ENCODE measurements at places on chromosomes 4 and X.

- DNase-seq: no peak
These were observed 221.8 kb downstream of the DACH2 start for GRCh38 chrX:86369847-86370630.

DNA sequence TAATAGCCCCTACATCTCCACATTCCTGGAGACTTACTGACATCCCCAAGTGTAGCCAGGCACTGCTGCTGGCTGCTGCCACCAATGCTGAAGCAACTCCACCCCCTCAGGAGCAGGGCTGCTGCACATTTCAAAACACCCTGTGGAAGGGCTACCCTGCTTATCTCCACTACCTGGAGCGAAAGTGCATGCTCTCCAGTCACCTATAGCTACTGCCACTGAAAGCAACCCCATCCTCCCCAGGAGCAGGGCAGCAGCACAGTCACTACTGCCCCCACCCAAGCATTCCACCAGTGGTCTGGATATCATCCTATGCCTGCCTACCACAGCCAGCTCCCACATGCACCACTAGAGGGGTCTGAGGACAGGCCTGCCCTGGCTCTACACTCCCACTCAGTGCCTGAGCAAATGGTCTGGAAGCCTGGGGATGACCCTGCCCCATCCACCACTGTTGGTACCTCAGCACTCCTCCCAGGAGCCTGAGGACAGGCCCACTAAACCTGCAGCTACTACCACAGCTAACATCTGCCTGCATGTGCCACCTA lies 55.3 kb downstream of the MANBA start:
- DNase-seq: no peak

- no peak for DNase-seq
These were observed 27.5 kb upstream of the ESX1 start for GRCh38 chrX:104282166-104282725.

DNA sequence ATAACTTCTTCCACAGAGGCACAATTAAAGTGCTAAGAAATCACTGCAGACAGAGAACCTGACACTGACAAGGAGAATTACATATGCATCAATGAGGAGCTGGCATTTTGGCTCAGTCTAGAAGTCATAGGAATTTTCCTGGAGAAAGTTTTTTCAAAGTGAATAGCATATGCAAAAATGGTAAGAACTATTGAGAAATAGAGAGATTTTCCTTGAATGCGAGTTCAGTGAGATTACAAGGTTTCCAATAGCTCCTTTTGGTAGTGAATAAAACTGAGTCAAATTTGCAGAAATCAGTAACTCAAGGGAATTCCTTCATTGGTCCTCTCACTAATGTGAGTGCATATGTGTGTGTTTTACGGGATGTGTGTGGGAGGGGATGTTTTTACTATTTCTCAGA lies 557.5 kb downstream of the PPARGC1A start:
- DNase-seq: no peak

- DNase-seq: no peak
These were observed 166.1 kb upstream of the RPL34 start for GRCh38 chr4:108454227-108454626.

DNA sequence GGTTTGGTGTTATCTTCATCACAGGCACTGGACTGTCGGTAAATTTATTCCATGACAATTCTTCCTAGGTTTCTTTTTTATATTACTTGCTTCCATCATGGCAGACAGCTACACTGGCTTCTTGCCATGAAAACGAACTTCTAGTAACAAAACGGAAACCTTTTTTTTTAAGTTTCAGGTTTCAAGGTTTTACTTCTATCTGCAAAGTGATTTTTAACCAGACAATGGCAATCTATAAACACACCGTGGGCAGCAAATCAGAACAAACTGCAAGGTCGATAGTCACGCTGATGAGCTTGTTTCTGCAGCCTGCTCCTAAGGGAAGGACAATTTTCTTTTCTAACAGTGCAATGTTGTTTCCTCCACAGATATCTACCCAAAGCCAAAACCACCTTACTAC lies 29.9 kb downstream of the XG start:
- no peak for DNase-seq

- DNase-seq: no peak
These were observed 148.1 kb upstream of the SH3RF1 start for GRCh38 chr4:169418846-169419245.

DNA sequence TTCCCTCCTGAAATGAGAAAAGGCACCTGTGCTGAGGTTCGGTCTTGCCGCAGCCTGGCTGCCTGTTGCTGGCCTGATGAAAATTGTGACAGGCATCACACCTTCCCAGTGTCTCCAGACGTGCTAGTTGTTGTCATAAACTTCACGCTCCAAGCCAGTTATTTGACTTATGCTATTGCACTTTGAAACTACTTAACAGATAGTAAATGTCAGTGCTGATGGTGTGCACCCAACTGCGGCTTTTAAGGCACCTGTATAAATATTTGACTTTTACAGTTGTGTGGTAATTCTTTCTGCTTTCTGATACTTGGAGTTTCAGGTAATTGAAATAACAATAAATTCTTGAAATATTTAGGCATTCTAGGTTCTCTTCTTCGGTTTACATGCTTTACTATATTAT lies 1.8 kb downstream of the WWC2 start:
- no peak for DNase-seq

DNA sequence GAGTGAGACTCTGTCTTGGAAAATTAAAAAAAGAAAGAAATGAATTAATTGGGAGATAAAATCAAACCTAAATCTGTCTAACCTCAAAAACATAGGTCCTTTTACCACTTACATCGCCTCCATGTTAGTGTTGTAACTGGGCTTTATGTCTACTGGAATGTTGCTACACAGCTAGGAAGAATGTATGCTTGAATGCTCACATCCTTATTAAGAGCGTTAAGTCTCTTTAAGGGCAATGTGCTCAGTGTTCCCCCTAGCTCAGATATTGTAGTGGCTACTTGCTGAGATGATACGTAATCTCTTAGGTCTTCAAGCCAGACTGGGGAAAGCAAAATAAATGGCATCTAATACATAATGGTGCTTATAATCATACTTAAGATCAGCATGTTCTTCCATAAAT lies 1072.8 kb downstream of the PDHA2 start:
- DNase-seq: no peak

- no peak for DNase-seq
These were observed 1614.4 kb downstream of the PCDH19 start for GRCh38 chrX:98795636-98796035.

GRCh38 chr4:181550381-181550780 lies 692.8 kb upstream of the TENM3 start:
- no peak for DNase-seq

GRCh38 chrX:150940844-150941495 lies 42.2 kb upstream of the HMGB3 start:
- DNase-seq: no peak

DNA sequence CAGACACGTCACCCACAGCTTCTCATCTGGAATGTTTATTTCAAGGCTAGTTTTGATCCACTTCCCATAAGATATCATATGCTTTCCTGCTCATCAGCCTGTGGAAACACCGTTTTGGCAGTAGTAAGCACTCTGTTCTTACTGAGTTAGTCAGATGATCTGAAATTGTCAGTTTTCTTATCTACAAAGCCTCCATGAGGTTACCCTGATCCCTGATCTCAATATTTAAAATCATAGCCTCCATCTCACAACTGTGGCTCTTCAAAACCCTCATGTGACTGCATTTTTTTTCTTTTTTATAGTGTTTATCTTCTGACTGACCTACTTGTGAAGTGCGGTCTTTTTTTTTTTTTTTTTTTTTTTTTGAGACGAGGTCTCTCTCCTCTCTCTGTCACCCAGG lies 22.7 kb downstream of the BST1 start:
- no peak for DNase-seq

DNA sequence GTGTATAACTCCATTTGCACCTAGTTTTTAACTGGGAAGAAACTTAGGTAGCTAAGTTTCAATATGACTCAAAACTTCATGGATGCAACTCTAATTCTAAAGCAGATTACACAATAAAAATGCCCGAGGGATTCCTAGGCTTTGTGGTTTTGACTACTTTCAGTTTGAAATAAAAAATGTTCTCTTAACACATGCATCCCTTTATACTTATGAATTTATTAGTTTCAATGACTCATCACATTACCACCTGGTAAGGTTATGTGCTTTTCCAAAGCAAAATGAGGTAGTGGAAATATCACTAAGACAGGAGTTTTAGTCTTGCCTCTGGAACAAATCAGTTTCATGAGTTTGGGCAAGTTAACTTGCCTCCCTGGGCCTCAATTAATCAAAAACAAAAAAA lies 125.5 kb downstream of the OPHN1 start:
- no peak for DNase-seq

- no peak for DNase-seq
These were observed 231.0 kb upstream of the GYPA start for GRCh38 chr4:144371485-144371884.

DNA sequence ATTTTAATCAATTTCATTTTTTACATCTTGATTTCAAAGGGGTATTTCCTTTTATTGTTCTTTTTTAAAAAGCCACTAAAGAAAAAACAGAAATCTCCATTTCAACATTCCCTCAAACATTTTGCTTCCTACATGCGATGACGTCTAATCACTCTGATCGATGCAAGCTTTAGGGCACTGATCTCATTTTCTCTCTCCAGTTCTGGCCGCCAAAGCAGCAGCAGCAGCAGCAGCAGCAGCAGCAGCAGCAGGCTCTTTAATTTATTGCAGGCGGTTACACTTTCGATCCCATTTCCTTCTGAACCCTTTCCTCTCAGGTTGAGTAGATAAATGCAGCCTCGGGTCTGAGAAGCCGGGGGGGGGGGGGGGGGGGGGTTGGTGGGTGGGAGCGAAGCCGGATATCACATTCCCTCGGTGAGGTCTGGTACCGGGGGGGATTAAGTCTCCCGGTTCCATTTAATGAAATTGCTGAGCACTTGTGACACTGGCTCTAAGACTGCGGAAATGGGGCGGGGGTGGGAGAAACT lies 3.4 kb upstream of the PCDH7 start:
- peak; percentile 27 for DNase-seq

DNA sequence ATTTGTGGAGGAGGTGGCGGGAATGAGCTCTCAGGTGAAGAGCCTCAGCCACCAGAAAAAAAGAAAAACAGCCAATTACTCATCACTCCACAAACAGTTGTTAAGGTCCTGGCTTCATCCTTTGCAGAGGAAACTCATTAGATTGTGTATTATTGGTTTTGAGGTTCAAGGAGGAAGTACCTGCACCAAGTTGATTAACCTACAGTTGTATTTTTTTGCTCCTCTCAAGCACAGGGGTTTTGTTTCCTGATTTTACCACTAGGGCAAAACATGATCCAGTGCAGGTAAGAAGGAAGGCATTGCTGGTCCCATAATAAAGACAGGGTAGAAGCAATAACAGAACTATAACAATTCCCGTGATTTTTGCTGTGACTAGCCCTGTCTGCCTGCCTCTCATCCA lies 84.0 kb upstream of the QRFPR start:
- DNase-seq: no peak

- DNase-seq: peak; percentile 17
These were observed 6.6 kb downstream of the GUCY2F start for GRCh38 chrX:109475174-109475891.

- no peak for DNase-seq
These were observed 187.4 kb upstream of the TEX13C start for GRCh38 chrX:125132274-125132673.

DNA sequence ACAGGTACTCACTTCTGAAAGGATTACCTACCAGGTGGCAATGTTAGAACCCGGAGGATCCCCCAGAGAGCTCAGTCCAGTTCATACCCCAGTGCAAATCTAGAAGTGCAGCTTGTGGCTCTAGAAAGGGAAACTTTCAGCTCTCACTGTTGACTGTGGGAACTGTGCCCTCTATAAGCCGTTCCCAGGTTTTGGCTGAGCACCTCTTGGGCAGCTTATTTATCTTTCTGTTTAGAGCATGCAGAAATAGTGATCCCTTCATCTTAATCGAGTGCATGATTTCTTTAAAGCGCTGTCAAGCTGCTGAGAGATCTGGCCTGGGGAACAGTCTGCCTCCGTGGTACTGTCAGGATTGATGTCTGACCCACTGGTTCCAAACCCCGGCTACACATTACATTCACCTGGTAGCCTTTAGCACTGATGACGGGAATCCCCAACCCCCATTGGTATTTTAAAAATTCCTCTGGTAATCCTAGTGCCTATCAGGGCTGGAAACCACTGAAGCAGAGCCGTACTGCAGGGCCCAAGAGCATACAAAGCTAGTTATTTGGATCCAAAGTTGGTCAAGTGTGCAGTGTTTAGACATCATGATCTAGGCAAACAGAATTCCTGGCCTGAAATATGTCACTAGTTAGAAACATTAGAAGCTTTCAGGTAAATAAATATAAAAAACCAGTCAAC lies 103.2 kb downstream of the KLHL8 start:
- DNase-seq: no peak

DNA sequence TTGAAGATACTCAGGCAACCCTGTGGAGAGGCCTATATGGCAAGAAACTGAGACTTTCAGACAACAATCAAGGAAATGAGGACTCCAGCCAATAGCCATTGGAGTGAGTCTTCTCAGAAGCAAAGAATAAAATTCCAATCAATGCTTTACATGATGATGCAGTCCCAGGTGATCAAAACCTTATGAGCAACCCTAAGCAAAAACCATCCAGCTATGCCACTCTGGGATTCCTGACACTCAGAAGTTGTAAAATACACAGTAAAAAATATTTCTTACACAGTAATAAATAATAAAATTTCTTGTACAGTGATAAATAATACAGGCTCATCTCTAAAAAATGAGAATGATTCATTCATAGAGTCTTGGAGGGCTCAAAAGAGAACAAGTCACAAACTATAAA lies 150.6 kb downstream of the IL15 start:
- no peak for DNase-seq

GRCh38 chrX:44898411-44899221 lies 25.6 kb downstream of the KDM6A start:
- DNase-seq: no peak

GRCh38 chrX:270848-271367 lies 10.3 kb upstream of the PLCXD1 start:
- no peak for DNase-seq

DNA sequence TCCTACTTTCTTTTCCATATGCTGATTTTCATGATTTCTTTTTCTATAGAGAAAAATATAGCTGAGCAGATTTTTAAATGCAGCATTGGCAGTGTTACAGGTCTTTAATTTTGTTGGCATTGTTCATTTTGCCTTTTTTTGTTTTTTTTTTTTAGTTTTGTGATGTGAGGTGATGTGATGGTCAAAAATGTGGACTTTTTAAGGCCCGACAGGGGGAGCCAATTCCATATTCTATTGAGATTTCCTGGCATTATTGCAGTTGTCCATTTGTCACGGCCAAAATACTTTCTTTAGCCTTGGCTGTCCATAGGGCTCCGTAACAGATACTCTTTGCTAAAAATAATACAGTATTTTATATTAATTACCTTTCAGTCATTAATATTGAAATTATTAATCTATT lies 47.8 kb downstream of the SLIT2 start:
- no peak for DNase-seq

GRCh38 chr4:153346563-153346962 lies 2.1 kb downstream of the MND1 start:
- DNase-seq: no peak

All from NCI-H748 treated with DMSO at 0.1 percent for 48 hours (cell line).